ENCODE measurements at places on chromosomes 3 and 15.

GRCh38 chr3:78878011-78878410, 889.8 kb downstream of the ROBO1 start:
- DNase-seq = no peak

- no peak for DNase-seq
These were observed 251.0 kb upstream of the MCTP2 start for GRCh38 chr15:93980261-93980911.

GRCh38 chr15:27851858-27852210, 247.3 kb downstream of the OCA2 start:
- no peak for DNase-seq

DNA sequence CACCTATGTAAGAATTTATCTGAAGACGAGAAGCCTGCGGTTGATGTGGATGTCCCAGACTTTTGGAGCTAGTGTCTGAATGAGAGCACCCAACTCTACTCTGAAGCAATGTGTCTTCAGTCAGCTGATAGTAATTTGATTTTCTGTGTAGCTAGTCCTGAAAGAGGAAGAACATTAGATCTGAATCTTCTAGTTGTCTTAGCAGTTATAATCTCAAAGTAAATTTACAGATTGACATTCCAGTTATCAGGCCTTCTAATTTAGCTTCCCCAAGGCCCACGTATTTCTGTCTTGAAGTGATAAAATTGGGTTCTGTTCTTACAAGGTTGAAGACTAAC, 1.5 kb downstream of the TCAIM start:
- peak; percentile 1 for DNase-seq

- DNase-seq = no peak
These were observed 9.5 kb upstream of the C3orf49 start for GRCh38 chr3:63809607-63810006.

DNA sequence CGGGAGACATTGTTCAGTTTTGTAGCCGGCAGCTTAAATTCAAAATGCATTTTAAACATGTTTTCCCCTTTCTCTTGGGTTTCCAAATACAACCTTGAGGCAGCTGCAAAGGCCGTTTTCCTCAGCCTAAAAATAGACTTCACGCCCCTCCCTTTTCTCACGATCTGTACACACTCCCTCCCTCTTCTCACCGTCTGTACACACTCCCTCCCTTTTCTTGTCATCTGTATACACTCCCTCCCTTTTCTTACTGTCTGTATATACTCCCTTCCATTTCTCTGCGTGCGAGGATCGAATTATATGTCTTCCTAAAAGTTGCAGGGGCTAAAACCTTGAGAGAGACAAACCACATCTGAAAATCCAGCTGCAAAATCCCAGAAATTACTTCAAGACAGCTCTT, 8.9 kb downstream of the MUC4 start:
- no peak for DNase-seq

- peak; percentile 75 for DNase-seq
These were observed 603 bp downstream of the SCAPER start for GRCh38 chr15:76904461-76905012.

GRCh38 chr3:57691411-57692132, 1.3 kb downstream of the DENND6A start:
- no peak for DNase-seq

DNA sequence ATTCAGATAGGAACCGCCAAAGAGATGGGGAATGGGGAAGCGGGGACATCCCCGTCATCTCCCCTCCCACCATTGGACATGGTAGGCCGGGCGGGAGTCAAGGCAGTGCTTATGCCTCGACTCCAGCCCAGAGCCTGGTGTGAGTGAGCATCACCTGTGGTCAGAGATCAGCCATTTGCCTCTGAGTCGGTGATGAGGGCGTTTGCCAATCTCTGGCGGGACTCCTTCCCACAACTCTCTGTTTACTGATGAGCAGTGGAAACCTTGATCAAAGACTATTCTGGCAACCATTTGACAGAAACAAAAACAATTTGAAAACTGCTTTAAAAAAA, 63.9 kb upstream of the HES1 start:
- no peak for DNase-seq

- DNase-seq = no peak
These were observed 219.0 kb downstream of the VGLL3 start for GRCh38 chr3:86771741-86772512.

GRCh38 chr3:195568630-195569029, 15.1 kb downstream of the APOD start:
- no peak for DNase-seq

DNA sequence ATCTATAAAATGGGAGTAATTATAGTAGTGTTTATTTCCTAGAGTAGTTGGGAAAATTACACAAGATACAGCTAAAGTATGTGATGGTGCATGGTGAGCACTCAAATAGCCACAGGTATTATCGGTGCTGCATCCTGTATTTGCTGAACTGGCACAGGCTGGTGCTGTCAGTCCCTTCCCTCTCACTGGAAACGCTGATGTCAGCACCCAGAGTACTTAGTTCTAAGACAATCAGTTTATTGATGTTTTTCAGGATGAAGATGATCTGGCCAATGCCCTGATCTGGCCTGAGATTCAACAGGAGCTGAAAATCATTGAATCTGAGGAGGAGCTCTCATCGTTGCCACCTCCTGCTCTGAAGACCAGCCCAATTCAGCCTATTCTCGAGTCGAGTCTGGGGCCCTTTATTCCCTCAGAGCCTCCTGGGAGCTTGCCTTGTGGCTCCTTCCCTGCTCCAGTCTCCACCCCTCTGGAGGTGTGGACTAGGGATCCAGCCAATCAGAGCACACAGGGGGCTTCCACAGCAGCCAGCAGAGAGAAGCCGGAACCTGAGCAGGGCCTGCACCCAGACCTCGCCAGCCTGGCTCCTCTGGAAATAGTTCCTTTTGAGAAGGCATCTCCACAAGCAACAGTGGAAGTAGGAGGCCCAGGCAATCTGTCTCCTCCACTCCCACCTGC, 49.7 kb downstream of the TMEM39A start:
- DNase-seq = peak; percentile 17

DNA sequence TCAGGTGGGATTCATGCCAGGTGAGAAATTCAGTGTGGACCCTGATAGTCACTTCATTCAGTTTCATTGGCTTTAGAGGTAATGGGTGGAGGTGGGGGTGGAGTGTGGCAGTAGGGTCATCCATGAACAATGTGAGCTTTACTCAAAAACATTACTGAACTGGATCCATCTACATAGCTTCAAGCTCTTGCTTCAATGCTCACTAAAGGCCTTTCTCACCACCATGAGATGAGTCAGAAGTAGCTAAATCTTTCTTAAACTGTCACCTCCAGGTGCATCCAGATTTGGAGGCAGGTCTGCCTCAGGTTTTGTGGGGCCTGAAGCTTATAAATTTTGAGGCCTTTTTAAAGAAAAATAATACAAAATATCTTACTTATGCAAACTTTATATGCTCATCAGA, 363.6 kb downstream of the CHST2 start:
- no peak for DNase-seq

GRCh38 chr3:60391292-60391691, 860.0 kb downstream of the FHIT start:
- DNase-seq = no peak

DNA sequence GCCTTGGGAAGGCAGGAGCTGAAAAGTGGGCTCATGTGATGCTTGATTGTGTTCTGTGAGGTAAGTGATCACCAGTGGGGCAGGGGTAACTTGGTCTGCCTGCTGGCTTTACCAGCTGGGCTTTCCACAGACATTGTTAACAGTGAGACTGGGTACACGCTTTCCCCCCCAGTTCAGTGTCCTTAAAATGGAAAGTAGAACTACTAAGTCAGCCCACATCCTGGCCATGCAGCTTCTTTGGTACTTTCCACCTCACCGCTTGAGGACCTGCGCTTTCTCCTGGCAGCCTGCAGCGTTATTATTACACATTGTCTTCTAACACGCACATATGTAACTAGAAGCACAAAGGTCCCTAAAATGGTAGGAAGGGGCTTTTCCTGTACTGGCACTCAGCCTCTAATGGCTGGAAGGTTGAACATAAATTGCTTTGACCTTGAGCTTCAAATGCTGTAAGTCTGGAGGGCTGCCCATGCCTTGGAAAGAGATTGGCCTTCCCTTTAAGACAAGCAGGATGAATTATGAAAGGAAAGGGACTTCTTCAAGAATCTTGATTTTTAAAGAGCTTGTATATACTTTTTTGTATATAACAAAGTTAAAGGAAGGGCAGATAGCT, 216.1 kb upstream of the ROPN1 start:
- no peak for DNase-seq

GRCh38 chr3:117618462-117618861, 908.9 kb downstream of the TUSC7 start:
- no peak for DNase-seq

DNA sequence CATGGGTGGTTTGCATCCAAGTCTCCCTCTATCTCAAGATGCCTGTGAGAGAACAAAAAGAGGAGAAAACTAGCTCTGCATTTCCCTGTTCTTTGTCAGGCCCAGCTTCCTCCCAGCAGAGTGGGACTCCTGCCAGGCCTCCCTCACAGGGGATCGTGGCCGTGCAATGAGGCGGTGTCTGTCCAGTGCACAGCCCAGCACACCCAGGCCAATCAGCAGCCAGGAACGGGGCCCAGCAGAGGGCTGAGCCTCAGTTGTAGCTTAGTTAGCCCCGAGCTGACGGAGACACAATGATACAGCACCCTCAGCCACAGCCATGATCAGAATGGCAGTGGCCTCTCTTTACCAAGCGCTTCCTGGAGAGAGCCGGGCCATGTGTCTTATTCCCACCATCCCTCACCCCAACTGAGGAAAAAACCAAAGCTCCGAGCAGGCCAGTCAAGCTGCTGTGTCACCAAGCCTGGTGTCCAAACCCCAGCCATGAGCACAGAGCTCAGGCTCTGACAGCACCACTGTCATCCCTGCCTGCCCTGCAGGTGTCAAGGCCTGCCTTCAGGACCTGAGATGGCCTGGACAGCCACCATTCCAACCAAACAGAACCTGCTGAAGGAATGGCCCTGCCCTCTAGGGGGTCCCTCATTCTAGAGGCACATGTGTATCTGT, 71.1 kb downstream of the DNAJB8 start:
- no peak for DNase-seq

- DNase-seq = no peak
These were observed 109.2 kb upstream of the FHIT start for GRCh38 chr3:61360297-61360965.

- peak; percentile 9 for DNase-seq
These were observed 696 bp upstream of the SNRK start for GRCh38 chr3:43285644-43286043.

DNA sequence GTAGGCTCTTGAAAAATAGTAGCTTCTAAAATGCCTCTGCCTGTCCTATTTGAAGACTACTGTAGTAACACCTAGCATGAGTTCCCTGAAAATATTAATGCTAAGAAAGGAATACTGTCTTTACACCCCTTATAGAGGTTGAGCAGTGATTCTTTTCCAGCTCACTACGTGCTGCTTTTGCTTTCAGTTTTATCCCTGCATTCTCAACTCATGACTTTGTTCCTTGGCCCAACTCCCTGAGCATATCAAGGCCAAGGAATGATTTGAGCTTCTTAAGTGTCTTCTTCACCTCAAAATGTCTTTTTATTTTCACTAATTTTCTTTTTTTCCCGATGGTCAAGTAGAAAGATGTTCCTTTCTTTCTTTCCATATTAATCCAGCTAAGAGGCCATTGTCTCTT, 16.5 kb upstream of the P2RY13 start:
- no peak for DNase-seq

DNA sequence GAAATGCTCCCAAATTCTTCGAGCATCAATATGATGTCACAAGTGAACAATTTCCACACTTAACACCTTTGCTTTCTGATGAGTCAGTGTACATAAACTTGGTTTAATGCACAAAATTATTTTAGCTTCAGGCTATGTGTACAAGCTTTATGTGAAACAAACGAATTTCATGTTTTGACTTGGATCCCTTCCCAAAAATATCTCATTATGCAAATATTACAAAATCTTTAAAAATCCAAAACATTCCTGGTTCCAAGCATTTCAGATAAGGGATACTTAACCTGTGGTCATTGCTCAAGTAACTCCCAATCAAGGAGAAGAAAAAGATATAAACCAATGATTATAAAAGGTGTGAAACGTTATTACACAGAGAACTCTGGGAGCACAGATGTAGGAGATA, 25.2 kb downstream of the RAB5A start:
- DNase-seq = no peak

GRCh38 chr3:77837456-77838025, 797.6 kb downstream of the ROBO2 start:
- no peak for DNase-seq

DNA sequence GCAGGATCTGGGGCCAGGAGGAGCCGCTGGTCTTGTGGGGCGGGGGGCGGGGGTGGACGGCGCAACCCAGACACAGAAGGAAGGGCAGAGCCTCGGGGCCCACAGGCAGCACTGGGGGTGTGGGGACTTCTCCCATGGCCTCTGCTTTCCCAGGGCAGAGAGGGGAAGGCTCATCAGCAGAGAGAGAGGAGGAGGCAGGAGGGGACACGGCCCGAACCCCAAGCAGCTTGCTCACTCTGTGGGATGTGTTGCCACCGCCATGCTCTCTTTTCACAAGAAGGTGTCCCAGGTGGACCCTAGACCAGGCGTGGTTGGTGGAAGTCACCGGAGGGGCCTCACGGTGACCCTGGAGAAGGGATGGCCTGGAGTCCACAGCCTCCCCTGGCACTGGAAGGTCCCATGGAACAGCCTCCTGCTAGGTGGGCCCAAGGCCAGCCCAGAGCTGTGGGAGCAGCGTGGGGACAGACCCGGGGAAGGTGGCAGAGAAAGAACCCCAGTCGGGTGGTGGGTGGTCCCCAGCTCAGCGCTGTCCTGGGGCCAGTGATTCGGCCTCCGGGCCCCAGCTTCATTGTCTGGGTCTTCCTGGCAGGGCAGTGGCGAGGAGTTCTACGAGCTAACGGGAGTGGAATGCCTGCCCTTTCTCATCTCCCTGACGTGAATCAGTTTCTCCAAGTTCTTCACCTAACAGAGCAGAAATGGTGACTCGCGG, 46.8 kb upstream of the PCSK6 start:
- no peak for DNase-seq

DNA sequence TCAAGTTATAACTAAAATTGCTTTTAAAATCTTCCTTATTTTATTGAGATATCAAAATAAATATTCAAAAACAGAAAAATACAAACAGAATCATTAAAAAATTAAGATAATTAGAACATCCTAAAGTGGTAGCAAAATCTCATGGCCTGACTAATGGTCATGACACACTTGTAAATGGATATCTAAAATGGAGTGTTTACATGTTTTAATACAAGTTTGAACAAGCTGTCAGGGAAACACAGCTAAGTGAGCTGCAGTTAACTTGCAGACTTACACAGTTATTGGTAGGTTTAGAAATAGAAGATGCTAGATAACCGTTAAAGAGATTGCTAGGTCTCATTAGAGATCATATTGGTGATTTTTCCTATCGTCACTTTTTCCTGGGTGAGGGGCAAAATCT, 242.3 kb downstream of the LPP start:
- no peak for DNase-seq
